ENCODE measurements at places on chromosomes 6 and 20. TPM values are rescaled to one million over a fixed set of nuclear protein-coding genes. Genes with fewer than 3 reads are reported as not detected.

GRCh38 chr6:87094576-87094975, 330 bp downstream of the CGA start:
- peaks cover 5% of the 10 kb centered on the region for H3K4me1 ChIP-seq
- no peak for DNase-seq
- H3K36me3 ChIP-seq: no peaks in the 10 kb centered on the region
- no peak overlapping the region for H3K4me3 ChIP-seq
- no peak overlapping the region for H3K27ac ChIP-seq

- DNase-seq: no peak
- H3K27me3 ChIP-seq: no peaks in the 10 kb centered on the region
- no peaks in the 10 kb centered on the region for H3K36me3 ChIP-seq
- H3K4me1 ChIP-seq: no peaks in the 10 kb centered on the region
- H3K4me3 ChIP-seq: no peak overlapping the region
Measured at GRCh38 chr6:81531869-81532561, 220.5 kb downstream of the TENT5A start.

GRCh38 chr20:17849901-17850683, 118.5 kb downstream of the SNX5 start:
- no peak overlapping the region for H3K27ac ChIP-seq
- no peak for DNase-seq
- peaks cover 14% of the 10 kb centered on the region for H3K4me1 ChIP-seq
- H3K27me3 ChIP-seq: no peaks in the 10 kb centered on the region

GRCh38 chr6:43738877-43739641, 31.0 kb upstream of the VEGFA start:
- H3K4me1 ChIP-seq: no peaks in the 10 kb centered on the region
- no peak for DNase-seq
- no peaks in the 10 kb centered on the region for H3K27me3 ChIP-seq
- H3K27ac ChIP-seq: no peak overlapping the region
- no peak overlapping the region for H3K4me3 ChIP-seq
- H3K36me3 ChIP-seq: no peaks in the 10 kb centered on the region

GRCh38 chr6:113161018-113161315, 696.2 kb upstream of the MARCKS start:
- no peak overlapping the region for H3K4me3 ChIP-seq
- no peaks in the 10 kb centered on the region for H3K36me3 ChIP-seq
- DNase-seq: no peak
- H3K27ac ChIP-seq: no peak overlapping the region
- no peaks in the 10 kb centered on the region for H3K4me1 ChIP-seq

DNA sequence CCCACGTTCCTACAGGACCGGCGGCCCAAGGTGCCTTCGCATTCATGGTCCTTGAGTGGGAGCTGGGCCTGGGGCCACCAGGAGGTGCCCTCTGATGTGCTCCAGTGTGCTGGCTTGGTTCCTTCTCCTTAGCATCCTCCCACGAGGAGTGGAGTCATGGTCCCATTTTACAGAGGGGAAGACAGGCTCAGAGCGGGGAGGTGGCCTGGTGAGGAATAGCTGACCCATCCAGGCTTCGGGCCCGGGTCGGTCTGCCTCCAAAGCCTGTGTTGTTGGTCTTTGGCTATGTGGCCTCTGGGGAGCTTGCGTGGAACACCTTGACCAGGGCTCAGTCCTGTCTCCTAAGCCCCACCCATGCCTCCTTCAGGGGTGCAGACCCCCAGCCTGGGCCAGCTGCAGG, 22.8 kb downstream of the RBM38 start:
- no peak for DNase-seq
- no peak overlapping the region for H3K4me3 ChIP-seq
- no peak overlapping the region for H3K27ac ChIP-seq
- no peaks in the 10 kb centered on the region for H3K27me3 ChIP-seq
- no peaks in the 10 kb centered on the region for H3K4me1 ChIP-seq

DNA sequence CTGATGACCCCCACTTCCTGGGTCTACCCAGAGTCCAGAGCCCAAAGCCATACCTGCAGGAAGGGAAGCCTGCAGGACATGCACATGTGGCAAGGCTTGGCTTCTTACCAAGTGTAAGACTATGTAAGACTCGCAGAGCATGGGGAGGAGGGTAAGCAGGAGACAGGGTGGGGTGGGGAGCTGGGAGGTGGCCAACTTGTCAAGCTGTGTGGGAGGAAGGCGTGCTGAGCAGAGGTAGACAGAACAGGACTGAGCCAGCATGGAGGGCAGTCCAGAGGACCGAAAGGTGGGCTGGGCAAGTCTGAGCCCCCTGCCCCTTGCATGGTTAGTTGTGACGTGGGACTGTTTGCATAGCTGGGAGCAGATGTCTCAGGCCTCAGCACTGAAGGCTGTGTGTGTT, 53.4 kb upstream of the RNF24 start:
- no peaks in the 10 kb centered on the region for H3K27me3 ChIP-seq
- no peaks in the 10 kb centered on the region for H3K36me3 ChIP-seq
- H3K4me3 ChIP-seq: no peak overlapping the region
- DNase-seq: no peak

GRCh38 chr20:16587066-16587465, 13.8 kb upstream of the KIF16B start:
- peak; percentile 16 for DNase-seq
- H3K4me3 ChIP-seq: no peak overlapping the region
- H3K27me3 ChIP-seq: no peaks in the 10 kb centered on the region
- no peaks in the 10 kb centered on the region for H3K36me3 ChIP-seq

DNA sequence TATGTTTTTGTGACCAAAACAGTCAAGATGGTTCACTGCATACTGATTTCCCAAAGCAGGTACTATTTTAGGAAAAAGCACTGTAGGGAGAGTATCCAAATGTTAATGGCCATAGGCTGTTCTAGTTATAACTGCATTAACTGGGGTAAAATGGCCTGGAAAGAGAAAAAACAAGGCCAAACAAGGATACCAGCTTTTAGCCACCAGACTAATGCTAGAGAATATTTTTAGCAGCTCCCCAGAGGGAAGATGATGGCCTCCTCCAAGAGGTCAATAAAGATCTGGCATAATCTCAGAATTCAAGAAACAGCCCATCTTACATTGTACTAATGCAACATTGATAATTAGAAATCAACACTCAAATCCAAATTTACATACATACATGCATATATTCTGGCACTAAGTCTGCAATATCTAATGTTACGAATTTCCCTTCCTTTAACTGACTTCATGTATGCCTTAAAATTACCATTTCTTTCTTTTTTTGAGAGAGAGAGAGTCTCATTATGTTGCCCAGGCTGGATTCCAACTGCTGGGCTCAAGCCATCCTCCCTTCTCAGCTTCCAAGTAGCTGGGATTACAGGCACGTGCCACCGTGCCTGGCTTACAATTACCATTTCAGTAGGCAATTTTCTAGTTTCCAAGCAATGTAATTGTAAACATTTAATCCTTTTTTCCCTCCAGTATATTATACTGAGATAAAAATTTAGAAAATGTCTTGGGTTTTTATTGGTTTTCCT, 9.3 kb downstream of the COX7A2 start:
- DNase-seq: no peak
- peaks cover 4% of the 10 kb centered on the region for H3K36me3 ChIP-seq
- peaks cover 23% of the 10 kb centered on the region for H3K4me1 ChIP-seq
- no peaks in the 10 kb centered on the region for H3K27me3 ChIP-seq
- H3K4me3 ChIP-seq: no peak overlapping the region

DNA sequence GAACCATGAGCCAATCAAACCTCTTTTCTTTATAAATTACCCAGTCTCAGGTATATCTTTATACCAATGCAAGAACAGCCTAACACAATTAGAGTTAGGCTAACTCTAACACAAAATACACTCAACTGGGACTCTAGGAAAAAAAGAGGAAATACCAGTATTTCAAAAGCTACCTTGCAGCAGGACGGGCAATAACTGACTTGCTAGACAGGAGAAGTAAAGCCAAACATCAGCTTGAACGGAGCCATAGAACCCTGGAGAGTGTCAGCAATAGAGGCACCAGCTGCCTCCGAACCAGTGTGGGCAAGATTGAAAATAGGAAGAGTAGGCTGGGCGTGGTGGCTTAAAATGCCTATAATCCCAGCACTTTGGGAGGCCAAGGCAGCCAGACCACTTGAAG, 162.0 kb upstream of the SOX4 start:
- H3K27me3 ChIP-seq: no peaks in the 10 kb centered on the region
- H3K36me3 ChIP-seq: peaks cover under 1% of the 10 kb centered on the region
- no peak for DNase-seq
- no peak overlapping the region for H3K4me3 ChIP-seq
- H3K27ac ChIP-seq: no peak overlapping the region
- H3K4me1 ChIP-seq: no peaks in the 10 kb centered on the region

GRCh38 chr6:74069089-74069581, 373.1 kb downstream of the CD109 start:
- H3K4me1 ChIP-seq: no peaks in the 10 kb centered on the region
- no peak overlapping the region for H3K4me3 ChIP-seq
- H3K36me3 ChIP-seq: no peaks in the 10 kb centered on the region
- DNase-seq: no peak

GRCh38 chr20:62874964-62875344, 13.3 kb upstream of the TCFL5 start:
- no peak overlapping the region for H3K4me3 ChIP-seq
- peaks cover 19% of the 10 kb centered on the region for H3K4me1 ChIP-seq
- no peaks in the 10 kb centered on the region for H3K36me3 ChIP-seq
- no peak overlapping the region for H3K27ac ChIP-seq
- DNase-seq: no peak
- no peaks in the 10 kb centered on the region for H3K27me3 ChIP-seq

GRCh38 chr6:25458485-25458884, 179.3 kb downstream of the CARMIL1 start:
- DNase-seq: no peak
- no peak overlapping the region for H3K27ac ChIP-seq
- no peak overlapping the region for H3K4me3 ChIP-seq
- no peaks in the 10 kb centered on the region for H3K36me3 ChIP-seq
- no peaks in the 10 kb centered on the region for H3K27me3 ChIP-seq
- peaks cover 18% of the 10 kb centered on the region for H3K4me1 ChIP-seq

- no peak for DNase-seq
- no peak overlapping the region for H3K4me3 ChIP-seq
- H3K27ac ChIP-seq: no peak overlapping the region
- H3K36me3 ChIP-seq: no peaks in the 10 kb centered on the region
- H3K4me1 ChIP-seq: no peaks in the 10 kb centered on the region
Measured at GRCh38 chr6:31935021-31935420, 7.5 kb downstream of the C2 start.

GRCh38 chr6:16380220-16380809, 141.9 kb downstream of the GMPR start:
- no peak overlapping the region for H3K27ac ChIP-seq
- H3K4me3 ChIP-seq: no peak overlapping the region
- H3K27me3 ChIP-seq: no peaks in the 10 kb centered on the region
- H3K4me1 ChIP-seq: no peaks in the 10 kb centered on the region
- no peak for DNase-seq

DNA sequence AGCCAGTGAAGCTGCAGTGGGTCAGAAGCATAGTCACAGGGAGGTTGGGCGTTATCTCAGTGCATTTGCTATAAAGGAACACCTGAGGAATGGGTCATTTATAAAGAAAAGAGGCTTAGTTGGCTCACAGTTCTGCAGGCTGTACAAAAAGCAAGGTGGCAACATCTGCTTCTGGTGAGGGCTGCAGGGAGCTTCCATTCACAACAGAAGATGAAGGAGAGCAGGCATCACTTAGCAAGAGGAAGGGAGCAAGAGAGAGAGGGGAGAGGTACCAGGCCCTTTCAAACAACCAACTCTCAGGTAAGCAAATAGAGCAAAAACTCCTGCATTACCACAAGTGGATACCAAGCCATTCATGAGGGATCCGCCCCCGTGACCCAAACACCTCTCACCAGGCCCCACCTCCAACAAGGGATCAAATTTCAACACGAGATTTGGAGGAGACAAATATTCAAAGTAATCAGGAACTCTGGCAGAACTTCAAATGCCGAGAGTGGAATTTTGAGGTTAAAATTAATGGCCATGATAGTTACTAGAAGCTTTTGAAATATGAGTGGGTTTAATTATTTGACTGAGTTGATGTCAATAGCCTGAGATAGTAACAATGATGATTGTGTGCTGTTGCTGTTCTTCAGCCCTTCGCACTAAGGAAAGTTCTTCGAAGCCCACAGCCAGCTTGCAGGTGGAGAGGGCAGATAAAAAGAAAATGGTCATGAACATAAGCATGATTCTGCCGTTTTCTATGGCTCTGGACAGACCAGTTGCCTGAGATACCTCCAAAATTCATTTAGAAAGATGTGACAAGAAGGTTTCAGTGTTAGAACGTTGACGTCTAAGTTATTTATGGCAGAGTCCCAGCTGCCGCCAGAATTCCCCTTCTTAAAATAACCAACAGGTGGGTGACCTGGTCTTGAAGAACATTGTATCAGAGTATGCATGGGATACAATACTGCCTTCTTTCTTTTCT, 55.3 kb upstream of the ADTRP start:
- no peak overlapping the region for H3K4me3 ChIP-seq
- no peaks in the 10 kb centered on the region for H3K36me3 ChIP-seq
- H3K4me1 ChIP-seq: no peaks in the 10 kb centered on the region
- peak; percentile 45 for DNase-seq
- no peak overlapping the region for H3K27ac ChIP-seq

DNA sequence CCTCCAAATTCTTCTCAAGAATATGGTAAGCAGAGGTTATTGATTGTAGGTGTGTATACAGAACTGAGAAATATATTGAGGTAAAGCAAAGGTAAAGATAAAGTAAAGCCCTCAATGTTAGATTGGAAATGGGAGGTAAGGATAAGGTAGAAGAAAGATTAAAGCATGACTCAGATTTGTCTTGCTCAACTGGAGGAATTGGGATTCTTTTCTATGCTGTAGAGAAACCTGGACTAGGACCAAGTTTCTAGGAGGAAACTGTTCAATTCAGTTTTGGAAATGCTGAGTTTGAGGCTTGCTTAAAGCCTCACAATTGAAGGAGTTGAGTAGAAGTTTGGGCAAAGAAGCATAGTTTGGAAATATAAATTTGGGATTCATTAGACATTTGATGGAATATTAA, 634.0 kb upstream of the PTCHD4 start:
- DNase-seq: no peak
- H3K4me1 ChIP-seq: no peaks in the 10 kb centered on the region
- no peaks in the 10 kb centered on the region for H3K27me3 ChIP-seq
- no peaks in the 10 kb centered on the region for H3K36me3 ChIP-seq

GRCh38 chr6:56246881-56247653, at the start of gene COL21A1:
COL21A1 (minus strand) TSS chr6:56247580; CDS start chr6:56182618, 64,962 bp downstream.
- H3K4me1 ChIP-seq: peaks cover 49% of the 10 kb centered on the region
- peak within 1 kb of the TSS; percentile 60 for H3K4me3 ChIP-seq
- no peaks in the 10 kb centered on the region for H3K27me3 ChIP-seq
- peak within 1 kb of the TSS; percentile 95 for H3K27ac ChIP-seq

MUC21 gene
- total RNA-seq: not detected

DDX43 gene
- total RNA-seq: 0.35 TPM

PTK7 gene
- total RNA-seq: 147 TPM

ABCF1 gene
- total RNA-seq: 92.6 TPM

SULF2 gene
- 20.7 TPM for total RNA-seq

COL12A1 gene
- total RNA-seq: 6.3 TPM

LRP11 gene
- total RNA-seq: 37.1 TPM

WFDC10B gene
- not detected for total RNA-seq

Data from GM23338 (cell line).